ENCODE measurements at places on chromosomes 7 and 10. TPM values are rescaled to one million over a fixed set of nuclear protein-coding genes. Genes with fewer than 3 reads are reported as not detected.

The AOAH gene
- total RNA-seq, result 7.5 TPM

GRCh38 chr10:5360318-5360915, 4.3 kb upstream of the UCN3 start:
- no peaks in the 10 kb centered on the region for H3K4me1 ChIP-seq
- H3K4me3 ChIP-seq, result no peak overlapping the region
- H3K27me3 ChIP-seq, result peaks cover 7% of the 10 kb centered on the region
- H3K36me3 ChIP-seq, result no peaks in the 10 kb centered on the region
- H3K27ac ChIP-seq, result no peak overlapping the region
- DNase-seq, result no peak

DNA sequence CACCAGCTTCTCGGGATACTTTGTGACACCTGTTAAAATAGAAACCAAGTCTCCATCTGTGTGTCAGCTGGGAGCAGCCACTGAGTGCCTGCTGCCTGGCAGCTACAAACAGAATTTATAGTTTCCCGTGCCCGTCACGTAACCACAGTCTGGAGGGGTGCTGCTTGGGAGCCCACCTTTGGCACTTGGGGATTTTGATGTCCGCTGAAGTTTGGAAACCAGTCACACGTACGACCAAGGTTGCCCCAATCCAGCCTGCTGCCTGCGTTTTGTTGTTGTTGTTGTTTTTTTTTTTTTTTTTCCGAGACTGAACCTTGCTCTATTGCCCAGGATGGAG, 1.6 kb downstream of the TRRAP start:
- H3K27ac ChIP-seq, result no peak overlapping the region
- H3K36me3 ChIP-seq, result no peaks in the 10 kb centered on the region
- no peaks in the 10 kb centered on the region for H3K27me3 ChIP-seq

The PTN gene
- total RNA-seq, result 7.5 TPM

GRCh38 chr10:122532601-122533296, 27.8 kb upstream of the DMBT1 start:
- no peak overlapping the region for H3K27ac ChIP-seq
- no peaks in the 10 kb centered on the region for H3K4me1 ChIP-seq
- no peak for DNase-seq

- DNase-seq, result no peak
- H3K27ac ChIP-seq, result peak overlapping the region; percentile 98
- H3K4me3 ChIP-seq, result peak overlapping the region; percentile 80
- H3K4me1 ChIP-seq, result peaks cover 48% of the 10 kb centered on the region
- H3K36me3 ChIP-seq, result peaks cover 36% of the 10 kb centered on the region
Observed at GRCh38 chr7:150406312-150406566, 27.1 kb downstream of the ZNF775 start.

DNA sequence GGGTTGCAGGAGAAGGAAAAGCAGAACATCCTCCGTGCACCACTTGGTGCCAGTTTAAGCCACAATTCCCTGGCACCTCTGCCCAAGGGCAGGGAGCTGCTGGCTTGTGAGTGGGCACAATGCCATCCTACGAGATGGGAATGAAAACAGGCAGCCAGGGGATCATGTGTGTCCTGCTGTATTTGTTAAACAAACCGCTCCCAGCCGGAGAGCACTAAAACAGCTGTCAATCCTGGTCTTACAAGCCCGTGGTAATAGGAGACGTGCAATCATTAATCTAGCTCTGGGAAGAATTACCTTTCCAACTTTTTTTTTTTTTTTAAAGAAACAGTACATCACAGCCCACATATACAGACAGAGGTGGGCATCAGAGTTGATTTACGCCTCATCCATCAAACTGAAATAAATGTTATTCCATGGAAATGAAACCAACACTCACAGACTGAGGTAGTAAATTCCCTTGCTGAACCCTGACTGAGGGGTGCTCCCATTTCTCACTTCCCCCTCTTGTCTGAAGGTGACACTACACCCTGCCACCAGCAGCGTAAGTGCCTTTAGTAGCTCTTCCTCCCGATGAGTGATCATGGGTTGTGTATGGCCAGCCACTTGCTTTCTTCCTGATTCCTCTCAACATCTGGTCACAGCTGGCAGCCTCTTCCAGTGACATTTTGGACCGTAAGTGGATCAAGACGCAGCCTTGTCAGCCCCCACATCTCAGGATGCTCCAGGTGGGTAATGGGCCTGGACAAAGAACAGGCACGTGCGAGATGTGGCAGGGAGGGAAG, 143.8 kb downstream of the TEX36 start:
- no peak overlapping the region for H3K27ac ChIP-seq
- H3K4me1 ChIP-seq, result no peaks in the 10 kb centered on the region
- no peaks in the 10 kb centered on the region for H3K36me3 ChIP-seq
- no peaks in the 10 kb centered on the region for H3K27me3 ChIP-seq

The GRB10 gene
- 73.9 TPM for total RNA-seq

The RNF32 gene
- total RNA-seq, result 6.0 TPM

DNA sequence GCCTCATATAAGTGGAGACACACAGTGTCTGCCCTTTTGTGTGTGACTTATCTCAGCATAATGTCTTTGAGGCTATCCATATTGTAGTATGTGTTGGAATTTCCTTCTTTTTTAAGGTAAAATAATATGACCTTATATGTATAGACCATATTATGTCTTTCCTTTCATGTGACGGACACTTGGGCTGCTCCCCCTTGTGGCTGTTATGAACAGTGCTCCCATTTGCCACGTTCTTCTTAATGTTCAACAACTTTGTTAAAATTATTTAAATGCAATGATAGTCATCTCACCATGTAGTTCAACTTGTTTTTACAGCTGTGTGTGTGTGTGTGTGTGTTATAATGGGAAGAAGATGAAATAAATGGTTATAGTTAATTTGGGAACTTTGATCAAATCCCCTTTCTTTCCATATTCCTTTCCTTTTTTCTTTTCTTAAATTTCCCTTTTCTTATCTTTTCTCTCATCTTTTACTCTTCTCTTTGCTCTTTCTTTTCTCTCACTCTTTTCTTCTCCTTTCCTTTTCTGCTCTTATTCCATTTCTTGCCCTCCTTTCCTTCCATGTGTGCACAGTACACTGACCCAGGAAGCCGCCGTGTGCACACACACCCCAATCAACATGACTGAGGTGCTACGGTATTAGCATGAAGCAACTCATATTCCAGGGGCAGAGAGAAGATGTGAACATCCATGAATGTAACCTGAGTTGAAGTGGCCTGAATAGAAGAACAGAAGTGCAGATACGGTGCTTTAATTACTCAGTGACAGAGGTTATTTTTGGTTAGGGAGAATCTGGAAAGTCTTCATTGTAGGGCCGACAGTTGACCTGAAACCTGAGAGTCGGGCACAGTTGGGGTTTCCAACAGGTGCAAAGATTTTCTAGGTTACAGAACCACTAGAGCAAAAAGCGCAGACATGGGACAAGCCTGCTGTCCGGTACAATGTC, 596.6 kb downstream of the SDK1 start:
- H3K36me3 ChIP-seq, result no peaks in the 10 kb centered on the region
- no peaks in the 10 kb centered on the region for H3K4me1 ChIP-seq
- no peaks in the 10 kb centered on the region for H3K27me3 ChIP-seq
- H3K27ac ChIP-seq, result no peak overlapping the region
- no peak overlapping the region for H3K4me3 ChIP-seq
- peak; percentile 35 for DNase-seq

DNA sequence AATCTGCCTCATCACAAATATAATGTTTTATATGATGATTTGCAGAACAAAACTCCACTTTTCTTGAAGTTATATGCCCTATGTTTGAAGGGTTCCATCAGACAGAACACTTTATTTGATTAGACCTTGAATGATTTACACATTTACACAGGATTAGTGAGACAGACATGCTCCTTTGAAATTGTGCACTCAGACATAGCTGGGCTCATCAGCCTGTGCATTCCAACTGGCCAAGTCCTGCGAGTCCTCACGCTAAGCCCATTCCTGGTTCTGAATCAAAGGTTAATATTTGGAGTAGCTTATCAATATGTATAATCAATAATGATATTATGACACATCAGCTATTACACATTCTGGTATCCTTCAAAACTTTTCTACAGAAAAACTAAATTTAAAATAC, 173.6 kb downstream of the MBL2 start:
- H3K36me3 ChIP-seq, result no peaks in the 10 kb centered on the region
- no peaks in the 10 kb centered on the region for H3K4me1 ChIP-seq
- no peak overlapping the region for H3K27ac ChIP-seq
- no peak for DNase-seq
- no peak overlapping the region for H3K4me3 ChIP-seq

The DLX6 gene
- total RNA-seq, result not detected

The TBX20 gene
- total RNA-seq, result not detected

The AKR1C3 gene
- 31.5 TPM for total RNA-seq

The CLEC2L gene
- total RNA-seq, result 3.1 TPM

- H3K4me3 ChIP-seq, result no peak overlapping the region
- DNase-seq, result no peak
- H3K36me3 ChIP-seq, result no peaks in the 10 kb centered on the region
Observed at GRCh38 chr10:94131885-94132284, 138.2 kb downstream of the PLCE1 start.

GRCh38 chr7:112891698-112892097, 101.5 kb upstream of the TMEM168 start:
- no peaks in the 10 kb centered on the region for H3K4me1 ChIP-seq
- no peak overlapping the region for H3K27ac ChIP-seq
- no peak overlapping the region for H3K4me3 ChIP-seq
- no peaks in the 10 kb centered on the region for H3K36me3 ChIP-seq
- no peak for DNase-seq

DNA sequence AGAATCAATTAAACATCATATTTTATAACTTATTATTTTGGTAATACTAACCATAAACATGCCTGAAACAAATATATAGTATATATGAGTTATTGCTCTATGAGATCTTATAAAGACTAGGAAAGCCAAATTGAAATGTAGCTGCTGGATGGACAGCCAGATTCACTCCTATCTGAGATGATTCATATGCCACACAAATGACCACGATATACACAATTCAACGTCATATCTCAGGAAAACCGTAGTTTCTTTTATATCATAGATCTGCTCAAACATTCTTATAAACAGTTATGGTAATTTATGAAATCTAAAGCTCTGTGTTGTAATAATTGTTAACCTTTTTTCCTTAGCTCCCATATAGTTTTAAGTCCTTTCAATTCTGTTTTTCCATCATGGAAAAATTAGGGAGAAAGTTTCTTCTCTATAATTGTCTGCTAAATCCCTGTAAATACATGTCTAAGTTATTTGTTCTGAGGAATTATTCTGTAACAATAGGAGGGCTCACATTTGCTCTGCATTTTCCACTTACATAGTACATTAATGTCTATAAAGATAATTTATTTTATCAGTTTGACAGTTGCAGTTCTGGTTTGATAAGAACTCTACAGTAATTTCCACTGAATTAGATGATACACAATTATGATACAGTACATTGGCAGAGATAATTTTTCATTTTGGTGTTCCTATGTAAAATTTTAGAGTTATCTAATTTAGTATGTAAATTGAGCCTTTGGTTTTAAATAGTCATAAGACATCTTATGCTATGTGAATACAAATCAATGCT, 42.7 kb downstream of the GNAT3 start:
- DNase-seq, result no peak
- no peaks in the 10 kb centered on the region for H3K27me3 ChIP-seq
- no peak overlapping the region for H3K27ac ChIP-seq
- H3K4me1 ChIP-seq, result no peaks in the 10 kb centered on the region
- H3K4me3 ChIP-seq, result no peak overlapping the region
- no peaks in the 10 kb centered on the region for H3K36me3 ChIP-seq

GRCh38 chr10:119284679-119285096, 77.3 kb downstream of the GRK5 start:
- no peak overlapping the region for H3K4me3 ChIP-seq
- H3K27me3 ChIP-seq, result no peaks in the 10 kb centered on the region
- no peaks in the 10 kb centered on the region for H3K36me3 ChIP-seq
- DNase-seq, result peak; percentile 56
- H3K4me1 ChIP-seq, result peaks cover 64% of the 10 kb centered on the region
- H3K27ac ChIP-seq, result peak overlapping the region; percentile 78

The ZNF3 gene
- total RNA-seq, result 37.5 TPM

- H3K4me1 ChIP-seq, result no peaks in the 10 kb centered on the region
- no peak for DNase-seq
- H3K4me3 ChIP-seq, result no peak overlapping the region
- no peaks in the 10 kb centered on the region for H3K27me3 ChIP-seq
- H3K27ac ChIP-seq, result no peak overlapping the region
- no peaks in the 10 kb centered on the region for H3K36me3 ChIP-seq
Observed at GRCh38 chr10:66259836-66260235, 666.0 kb upstream of the LRRTM3 start.

- H3K4me1 ChIP-seq, result peaks cover 5% of the 10 kb centered on the region
- H3K27ac ChIP-seq, result peak overlapping the region; percentile 19
- no peak for DNase-seq
- no peaks in the 10 kb centered on the region for H3K36me3 ChIP-seq
Observed at GRCh38 chr7:140484479-140484878, 5.2 kb upstream of the MKRN1 start.

GRCh38 chr10:132399117-132400035, 2.4 kb downstream of the PWWP2B start:
- no peaks in the 10 kb centered on the region for H3K27me3 ChIP-seq
- no peak for DNase-seq
- H3K27ac ChIP-seq, result no peak overlapping the region
- H3K4me3 ChIP-seq, result no peak overlapping the region
- no peaks in the 10 kb centered on the region for H3K36me3 ChIP-seq

The MCU gene
- total RNA-seq, result 16.4 TPM

The FZD8 gene
- 9.2 TPM for total RNA-seq

The COG5 gene
- 32.3 TPM for total RNA-seq

DNA sequence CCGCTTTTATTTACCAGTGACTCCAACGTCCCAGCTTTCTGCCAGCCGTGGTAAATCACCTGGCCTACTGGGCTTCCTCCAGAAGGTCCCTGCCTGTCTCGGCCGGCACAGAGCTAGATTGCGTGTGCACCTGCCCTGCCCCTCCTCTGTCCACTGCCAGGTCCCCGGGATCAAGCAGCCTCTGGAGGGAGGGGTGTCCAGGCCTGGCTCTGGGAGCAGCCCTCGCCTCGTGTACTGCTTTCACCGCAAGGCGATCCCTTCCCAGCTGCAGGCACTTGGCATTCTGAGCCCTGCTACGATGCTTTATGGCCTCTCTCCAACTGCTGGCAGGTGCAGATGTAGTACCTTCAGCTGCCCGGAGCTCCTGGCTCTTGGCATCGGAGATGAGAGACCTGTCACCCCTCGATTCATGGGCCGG, 7.4 kb downstream of the SLC29A3 start:
- H3K36me3 ChIP-seq, result no peaks in the 10 kb centered on the region
- no peaks in the 10 kb centered on the region for H3K27me3 ChIP-seq
- no peak overlapping the region for H3K27ac ChIP-seq

The CXCL12 gene
- 119 TPM for total RNA-seq

DNA sequence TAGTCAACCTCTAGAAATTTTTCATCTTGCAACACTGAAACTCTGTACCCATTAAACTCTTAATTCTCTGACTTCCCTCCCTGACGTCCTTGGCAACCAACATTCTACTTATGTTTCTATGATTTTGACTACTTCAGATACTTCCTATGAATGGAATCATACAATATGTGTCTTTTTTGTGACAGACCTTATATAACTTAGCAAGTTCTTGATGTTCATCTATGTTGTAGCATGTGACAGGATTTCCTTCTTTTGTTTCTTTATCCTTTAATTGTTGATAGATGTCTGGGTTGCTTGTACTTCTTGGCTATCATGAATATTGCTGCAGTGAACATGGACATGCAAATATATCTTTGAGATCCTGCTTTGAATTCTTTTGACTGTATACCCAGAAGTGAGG, 240.8 kb downstream of the ADK start:
- H3K36me3 ChIP-seq, result no peaks in the 10 kb centered on the region
- H3K4me1 ChIP-seq, result no peaks in the 10 kb centered on the region
- H3K27ac ChIP-seq, result no peak overlapping the region
- no peak overlapping the region for H3K4me3 ChIP-seq

Data from tibial nerve (tissue), 4 donors.